ENCODE measurements at places on chromosomes 4 and X.

DNA sequence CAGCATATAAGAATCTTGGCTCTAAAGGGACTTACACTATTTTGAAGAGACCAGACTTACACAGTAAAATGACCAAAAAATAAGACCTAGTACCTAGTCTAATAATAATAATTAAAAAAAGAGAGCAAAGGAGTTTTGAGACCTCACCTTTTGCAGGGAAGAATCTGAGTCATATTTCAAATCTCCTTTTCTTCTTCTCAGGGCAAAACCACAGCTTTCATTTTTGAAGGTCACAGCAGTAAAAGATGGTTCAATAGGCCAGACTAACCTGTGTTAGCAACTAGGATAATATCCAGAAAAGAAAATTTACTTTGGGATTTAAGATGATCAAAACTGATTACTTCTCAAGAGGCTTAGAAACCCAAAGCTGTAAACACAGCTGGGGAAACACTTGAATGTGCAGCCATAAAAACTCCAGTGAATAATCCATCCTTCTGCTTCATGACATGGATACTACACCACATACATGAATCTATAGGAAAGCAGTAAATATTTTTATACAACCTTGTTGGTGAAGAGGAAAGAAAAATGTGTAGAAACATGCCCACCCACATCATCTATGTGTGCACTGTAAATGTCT is 25.9 kb upstream of the LNX1 start:
- DNase-seq, result no peak

- no peak for DNase-seq
Observed at GRCh38 chr4:98946359-98946758, 17.4 kb upstream of the EIF4E start.

DNA sequence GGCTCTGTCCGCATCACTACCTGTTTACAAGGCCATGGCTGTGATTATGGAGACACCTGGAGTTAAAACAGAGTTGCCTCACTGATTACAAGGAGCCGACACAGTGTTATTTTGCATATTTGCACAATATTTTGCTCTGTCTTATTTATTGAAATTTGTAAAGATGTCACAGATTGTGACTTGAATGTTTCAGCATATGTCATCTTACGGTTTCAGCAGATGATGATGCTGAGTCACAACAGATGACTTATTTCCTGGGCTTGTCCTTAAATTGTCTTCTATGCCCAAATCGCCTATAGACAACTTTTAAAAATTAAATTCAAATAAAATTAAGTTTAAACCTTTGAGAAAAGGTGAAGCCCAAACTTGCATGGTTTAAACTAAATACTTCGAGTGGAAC is 87.1 kb upstream of the INPP4B start:
- no peak for DNase-seq

DNA sequence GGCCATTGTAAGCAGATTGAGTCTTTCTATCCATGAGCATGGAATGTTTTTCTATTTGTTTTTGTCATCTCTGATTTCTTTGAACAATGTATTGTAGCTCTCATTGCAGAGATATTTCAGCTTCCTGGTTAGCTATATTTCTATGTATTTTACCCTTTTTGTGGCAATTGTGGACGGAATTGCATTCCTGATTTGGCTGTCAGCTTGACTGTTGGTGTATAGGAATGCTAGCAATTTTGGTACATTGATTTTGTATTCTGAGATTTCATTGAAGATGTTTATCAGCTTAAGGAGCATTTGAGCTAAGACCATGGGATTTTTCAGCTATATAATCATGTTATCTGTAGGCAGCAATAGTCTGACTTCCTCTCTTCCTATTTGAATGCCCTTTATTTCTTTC is 154.6 kb downstream of the GUCY2F start:
- DNase-seq, result no peak

DNA sequence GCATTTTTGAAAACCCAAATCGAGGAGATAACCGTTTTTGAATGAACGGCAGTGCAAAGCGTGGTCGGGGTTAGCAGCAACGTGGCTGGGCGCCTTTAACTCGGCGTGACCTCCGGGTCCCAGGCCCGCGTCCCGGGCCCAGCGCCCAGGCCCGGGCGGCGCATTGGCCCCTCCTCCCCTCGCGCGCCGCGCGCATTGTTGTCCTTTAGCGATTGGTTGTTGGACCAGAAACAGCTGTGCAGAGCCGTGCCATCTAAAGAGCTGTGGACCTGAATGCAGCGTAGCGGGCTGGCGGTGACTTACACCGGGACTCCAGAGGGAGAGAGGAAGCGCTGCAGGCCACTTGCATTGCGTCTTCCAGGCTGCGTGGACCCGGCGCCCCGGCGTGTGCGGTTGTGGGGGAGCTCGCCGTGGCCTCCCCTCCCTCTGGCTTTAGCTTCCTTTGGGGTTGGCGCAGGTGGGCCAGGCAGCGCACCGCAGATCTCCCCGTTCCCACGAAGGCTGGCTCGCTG is at the start of gene STOX2:
TSS of gene STOX2 (plus strand) at position 227 of the 512 bp plus-strand sequence. CDS start 1,484 bp downstream, outside the sequence.
- peak; percentile 41 for DNase-seq

GRCh38 chr4:109216085-109216696 is 86.3 kb downstream of the COL25A1 start:
- DNase-seq, result no peak

GRCh38 chr4:41757521-41758156 is 9.1 kb upstream of the PHOX2B start:
- no peak for DNase-seq

DNA sequence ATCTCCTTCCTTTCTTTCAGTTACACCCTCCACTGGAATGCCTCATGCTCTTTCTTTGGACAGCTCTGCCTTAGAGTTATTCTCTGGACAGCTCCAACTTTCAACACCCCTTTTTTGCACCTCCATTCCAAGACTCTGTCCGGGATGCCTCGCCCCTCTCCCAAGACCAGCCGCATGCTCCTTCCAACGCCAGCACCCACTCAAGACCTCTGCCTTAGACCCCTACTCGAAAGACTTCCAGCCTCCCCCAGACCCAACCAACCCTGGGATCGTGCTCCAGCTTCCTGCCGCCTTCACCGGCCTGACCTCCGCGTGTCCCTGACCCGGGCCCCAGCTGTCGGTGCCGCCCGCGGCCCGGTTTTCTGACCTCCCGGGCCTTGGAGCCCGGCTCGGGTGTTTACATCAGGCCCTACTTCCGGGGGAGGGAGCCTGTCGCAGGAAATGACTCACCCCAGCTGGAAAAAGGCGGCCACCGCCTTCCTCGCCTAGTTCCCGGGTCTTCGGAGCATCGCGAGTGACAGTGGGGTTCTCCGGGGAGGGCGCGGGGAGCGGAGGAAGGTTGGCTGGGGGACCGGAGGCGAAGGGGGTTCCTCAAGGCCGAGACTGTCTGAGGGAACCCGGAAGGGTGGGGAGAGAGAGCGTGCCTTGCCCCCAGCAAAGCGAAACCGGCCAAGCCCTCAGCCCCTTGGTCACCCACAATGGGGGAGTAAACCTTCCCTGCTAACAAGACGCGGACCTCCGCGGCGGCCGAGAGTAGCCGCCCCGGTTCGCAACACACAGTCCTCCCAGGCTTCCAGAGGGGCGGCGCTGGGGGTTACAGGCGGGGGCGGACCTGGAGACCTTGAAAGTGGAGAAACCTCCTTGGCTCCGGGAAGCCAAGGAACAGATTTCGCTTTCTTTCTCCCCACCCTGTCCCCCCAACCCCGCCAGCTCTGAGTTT is at the start of gene WDR45:
TSS of gene WDR45 (minus strand) at position 399 of the 940 bp plus-strand sequence. CDS start 1,792 bp downstream, outside the sequence.
- peak; percentile 75 for DNase-seq

DNA sequence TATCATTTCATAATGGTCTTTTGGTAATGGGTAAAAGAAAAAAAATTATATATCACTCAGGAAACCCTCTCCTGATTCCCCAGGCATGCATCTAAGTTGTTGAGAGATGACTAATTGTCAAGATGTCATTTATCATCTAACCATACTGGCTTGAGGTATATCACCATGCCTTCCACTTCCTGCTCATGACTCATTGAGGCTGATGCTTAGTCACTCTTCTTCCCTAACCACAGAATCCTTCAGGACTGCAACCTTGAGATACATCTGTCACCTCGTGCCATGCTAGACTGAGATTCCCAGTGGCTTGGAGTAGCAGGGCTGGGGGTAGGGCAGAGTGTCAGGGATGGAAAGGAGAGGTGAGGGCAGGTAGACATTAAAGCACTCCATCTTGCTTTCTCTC is 782.5 kb upstream of the INTU start:
- DNase-seq, result no peak

DNA sequence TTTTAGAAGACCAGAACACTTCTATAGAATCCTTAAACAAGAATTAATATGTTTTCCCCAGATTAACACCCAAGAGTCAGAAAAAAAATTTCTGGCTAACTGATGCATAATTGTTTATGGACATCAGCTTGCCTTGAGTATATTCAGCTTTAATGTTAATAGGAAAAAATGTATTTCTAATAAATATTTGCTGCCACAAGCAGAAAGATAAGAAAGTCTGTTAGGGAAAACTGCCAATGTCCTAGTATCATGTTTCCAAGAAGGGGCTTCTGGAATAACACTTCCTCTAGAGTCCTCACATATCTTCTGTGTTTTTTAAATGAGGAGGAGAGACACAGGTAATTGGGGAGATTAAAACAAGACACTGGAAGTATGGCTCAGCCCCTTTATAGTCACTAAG is 202.1 kb upstream of the TET2 start:
- no peak for DNase-seq

GRCh38 chr4:38283724-38284123 is 323.5 kb downstream of the PTTG2 start:
- no peak for DNase-seq

- DNase-seq, result no peak
Observed at GRCh38 chr4:44996276-44996845, 270.0 kb upstream of the GNPDA2 start.

- no peak for DNase-seq
Observed at GRCh38 chr4:177052211-177052934, 257.3 kb upstream of the NEIL3 start.

DNA sequence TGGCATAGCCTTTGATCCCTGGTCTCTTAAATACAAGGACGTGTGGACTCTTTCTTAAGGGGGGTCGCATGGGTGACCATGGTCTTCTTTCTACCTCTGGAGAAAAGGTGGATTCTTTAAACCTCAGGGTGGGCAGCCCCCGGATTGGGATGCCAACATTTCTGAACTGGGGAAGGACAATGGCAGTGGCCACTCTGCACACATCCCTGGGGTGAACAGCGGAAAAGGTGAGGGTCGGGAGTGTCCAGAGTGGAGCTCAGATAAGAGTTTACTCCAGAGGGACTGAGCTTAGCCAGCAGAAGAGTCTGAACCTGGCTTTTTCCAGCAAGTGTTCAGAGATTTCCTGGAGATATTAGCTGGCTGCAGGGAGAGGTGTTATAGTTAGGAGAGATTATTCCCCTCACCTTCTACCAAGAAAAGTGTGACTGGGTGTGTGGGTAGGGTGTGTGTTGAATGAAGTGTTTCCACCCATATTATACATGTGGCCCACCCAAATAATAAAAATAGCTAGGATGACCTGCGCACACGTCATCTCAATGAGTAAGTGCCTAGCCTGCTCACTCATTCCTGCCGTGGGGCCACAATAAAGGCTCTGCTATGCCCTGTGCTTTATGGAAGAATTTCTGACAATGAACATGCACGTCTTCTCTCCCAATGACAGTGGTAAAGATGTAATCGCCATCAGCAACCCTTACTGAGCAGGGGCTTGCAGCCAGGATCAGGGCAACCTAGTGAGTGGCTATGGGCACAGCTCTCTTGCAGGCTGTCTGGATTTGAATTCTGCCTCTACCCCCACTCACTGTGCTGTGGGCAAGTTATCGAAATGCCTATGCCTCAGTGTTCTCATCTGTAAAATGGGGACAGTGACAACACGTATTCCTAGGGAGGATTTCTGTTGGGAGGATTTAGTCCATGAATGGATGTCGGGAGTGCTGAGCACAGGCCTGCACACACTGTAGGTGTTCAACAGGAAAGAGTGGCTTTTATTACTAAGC is 76.6 kb downstream of the SLC2A9 start:
- no peak for DNase-seq

DNA sequence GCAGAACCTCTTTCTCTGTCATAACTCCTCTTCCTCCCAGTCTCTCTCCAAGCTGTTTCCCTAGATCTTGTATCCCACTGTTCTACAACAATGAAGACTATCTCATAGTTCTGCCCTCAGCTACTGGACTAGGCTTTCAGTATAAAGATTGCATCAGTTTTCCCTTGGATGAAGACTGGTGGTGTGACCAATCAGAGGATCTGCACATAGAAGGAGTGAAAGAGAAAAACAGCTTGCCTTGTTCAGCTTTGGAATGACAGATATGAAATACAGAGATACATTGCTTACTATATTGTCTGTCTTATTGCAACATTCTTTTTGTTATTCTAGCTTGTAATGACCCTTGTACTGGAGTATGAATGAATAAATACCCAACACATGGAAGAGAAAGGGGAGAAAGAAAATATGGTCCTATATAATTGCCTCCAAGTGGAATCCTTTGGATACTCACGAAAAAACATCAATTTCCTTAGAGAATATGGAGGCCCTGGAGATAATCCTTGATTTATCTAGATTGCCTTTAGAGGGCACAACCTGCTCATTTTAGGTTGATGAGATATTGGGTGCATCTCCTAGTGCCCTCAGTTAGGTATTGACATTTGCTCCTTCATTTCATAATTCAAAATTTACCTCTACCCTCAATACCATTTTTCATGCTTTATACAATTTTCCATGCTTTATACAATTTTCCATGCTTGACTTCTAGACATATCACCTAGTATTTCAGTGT is 395.8 kb downstream of the NAF1 start:
- no peak for DNase-seq

- DNase-seq, result no peak
Observed at GRCh38 chr4:119314356-119314755, 7.6 kb downstream of the FABP2 start.

DNA sequence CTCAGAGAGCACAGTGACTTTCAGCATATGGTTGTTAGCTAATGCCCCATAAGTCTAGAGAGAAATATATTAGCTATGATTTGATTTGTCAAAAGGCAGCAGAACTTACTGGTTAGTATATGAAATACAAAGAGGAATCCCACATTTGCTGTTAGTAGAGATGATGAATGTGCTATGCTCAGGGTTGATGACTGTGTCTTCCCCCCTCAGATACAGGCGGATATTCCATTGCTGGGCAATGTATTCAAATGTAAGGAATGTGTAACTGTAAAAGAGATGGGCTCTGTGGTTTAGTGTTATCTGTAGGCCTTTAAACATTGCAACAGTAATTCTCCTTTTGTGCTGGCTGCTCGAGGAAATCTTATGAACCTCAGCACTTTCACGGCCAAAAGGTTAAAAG is 528.9 kb upstream of the ARX start:
- no peak for DNase-seq

DNA sequence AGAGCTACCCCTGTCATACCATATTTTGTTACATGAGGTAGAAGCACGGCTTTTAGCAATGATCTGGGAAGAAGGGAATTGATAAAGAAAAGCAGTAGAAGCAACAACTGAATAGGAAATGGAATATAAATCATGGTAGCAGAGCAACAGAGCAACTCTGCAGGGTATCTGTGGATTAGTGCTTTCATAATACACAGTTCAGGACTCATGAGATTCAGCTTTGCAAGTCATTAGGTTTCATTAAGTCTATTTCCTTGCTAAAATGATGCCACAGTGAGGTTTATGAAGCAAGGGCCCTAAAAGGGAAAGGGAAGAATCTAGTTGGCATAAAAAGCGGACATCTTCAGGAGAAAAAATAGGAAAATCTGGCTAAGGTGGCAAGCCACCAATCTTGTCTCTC is 45.6 kb upstream of the GRPR start:
- no peak for DNase-seq

All from stimulated activated CD8-positive, alpha-beta memory T cell treated with anti-CD3 and anti-CD28 coated beads, Interleukin-4, amount 100 ng/mL, for 48 hours (primary cell).